ENCODE measurements at places on chromosomes 13 and 19.

- no peak for DNase-seq
These were observed 296.5 kb upstream of the MIR17HG start for GRCh38 chr13:91050970-91051369.

DNA sequence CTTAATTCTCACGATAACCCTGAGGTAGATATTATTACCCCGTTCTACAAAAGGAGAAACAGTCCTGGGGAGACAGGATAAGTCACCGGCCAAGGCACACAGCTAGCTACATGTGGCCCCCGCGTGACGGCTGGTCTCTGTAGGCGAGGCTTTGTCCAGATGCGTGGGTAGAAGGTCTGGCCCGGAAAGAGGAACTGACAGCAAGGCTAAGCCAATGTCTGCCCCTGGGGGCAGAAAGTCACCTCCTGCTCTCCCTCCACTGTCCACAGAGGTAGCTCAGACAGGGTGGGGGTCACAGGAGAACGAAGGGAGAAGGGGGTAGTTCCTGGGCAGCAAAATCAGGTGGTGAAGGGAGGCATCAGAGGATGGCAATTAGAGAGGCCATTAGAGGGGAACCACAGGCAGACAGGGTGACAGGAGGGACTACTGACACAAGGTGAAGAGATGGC lies 1.8 kb downstream of the APOC4 start:
- no peak for DNase-seq

GRCh38 chr13:94658926-94659597 lies 53.3 kb downstream of the SOX21 start:
- no peak for DNase-seq

- DNase-seq, result no peak
These were observed 146.5 kb downstream of the PCCA start for GRCh38 chr13:100235311-100235901.

DNA sequence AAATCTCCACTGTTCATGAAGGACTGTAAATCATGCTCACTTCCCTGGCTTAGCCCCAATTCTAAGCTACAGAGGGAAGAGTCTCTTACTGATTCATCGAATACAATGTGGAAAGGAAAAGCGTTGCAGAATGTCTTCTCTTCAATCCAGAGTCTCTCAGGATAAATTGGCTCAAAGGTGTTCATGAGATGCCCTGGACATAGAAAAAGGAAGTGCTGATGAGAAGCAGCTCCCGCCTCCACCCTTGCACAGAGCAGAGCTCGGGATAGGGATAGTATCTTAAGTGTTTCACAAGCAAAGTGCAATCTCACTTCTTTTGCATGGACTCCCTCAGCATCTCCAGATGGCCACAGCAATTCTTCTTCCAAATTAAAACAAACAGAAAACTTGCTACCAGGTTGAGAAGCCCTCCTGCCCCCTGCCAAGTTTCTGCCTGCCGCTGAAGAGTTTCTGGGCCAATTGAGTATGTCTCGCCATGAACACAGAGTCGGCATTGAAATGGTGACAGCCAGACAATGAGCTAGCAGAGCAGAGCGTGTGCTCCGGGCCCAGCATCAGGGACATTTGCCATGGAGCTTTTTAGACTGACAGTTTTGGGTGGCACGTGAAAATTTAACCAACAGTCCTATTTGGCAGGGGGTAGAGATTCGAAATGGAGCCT lies 85.7 kb downstream of the C13orf42 start:
- no peak for DNase-seq

Measured in DMS 273 treated with DMSO at 0.1 percent for 48 hours (cell line).